Anterior cingulate cortex (tissue), 58 donors: ENCODE measurements at places on chromosomes 5 and 9.

DNA sequence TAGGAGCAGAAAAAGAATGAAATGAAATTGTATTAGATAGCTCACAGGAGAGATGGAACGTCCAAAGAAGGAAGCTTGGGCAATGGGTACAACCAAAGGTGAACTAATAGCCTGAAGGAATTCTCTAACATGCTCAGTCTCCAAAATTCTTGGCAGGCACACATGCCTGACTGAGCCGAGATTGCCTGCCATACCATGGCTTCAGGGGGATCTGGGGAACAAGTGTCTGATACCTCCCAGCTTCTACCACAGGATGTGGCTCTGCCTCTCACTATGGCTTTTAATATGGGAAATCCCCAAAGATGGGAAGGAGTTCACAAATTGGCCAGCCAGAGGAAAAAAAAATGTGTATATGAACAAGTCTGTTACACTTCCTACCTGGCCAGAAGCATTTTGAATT lies 3.6 kb upstream of the PALM2AKAP2 start:
- no peak for DNase-seq

DNA sequence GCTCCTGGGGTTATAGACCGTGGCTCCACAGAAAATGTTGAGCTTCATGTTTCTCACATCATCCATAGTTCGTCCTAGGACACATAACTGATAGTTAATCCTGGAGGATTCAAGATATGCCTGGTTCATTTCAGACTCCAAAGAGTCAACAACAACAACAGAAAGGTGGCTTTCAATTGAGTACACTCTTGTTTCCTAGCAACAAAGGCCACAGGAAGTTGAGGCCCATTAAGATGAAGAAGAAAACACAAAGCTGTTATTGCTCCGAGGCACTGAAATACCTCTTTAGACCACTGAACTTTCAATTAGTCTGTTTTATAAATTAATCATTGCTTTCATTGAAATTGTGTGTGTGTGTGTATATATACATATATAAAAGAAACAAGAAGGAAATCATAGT lies 154.5 kb downstream of the YIPF5 start:
- DNase-seq = no peak

- DNase-seq = no peak
These were observed at the start of gene BARX1 for GRCh38 chr9:93955111-93955980. BARX1 (minus strand) TSS chr9:93955355; CDS start chr9:93955146, 209 bp downstream.

- DNase-seq = no peak
These were observed 73.2 kb downstream of the FGF1 start for GRCh38 chr5:142612494-142613270.

DNA sequence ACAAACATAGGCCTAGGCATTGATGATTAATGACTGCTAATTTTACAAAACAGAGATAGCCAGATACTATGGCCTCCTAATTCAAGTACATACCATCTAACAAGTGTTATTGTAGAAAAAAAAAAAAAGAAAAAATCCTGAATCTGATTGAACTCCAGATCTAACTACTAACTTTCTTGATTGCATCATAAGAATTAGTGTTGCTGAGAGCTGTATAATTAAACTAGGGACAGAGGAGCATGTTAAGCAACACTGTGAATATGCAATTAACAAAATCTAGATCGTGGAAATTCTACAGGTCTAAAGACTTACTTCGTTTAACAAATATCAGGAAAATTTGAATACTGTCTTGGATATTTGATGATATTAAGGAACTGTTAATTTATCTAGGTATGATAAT lies 208.3 kb upstream of the ZNF608 start:
- no peak for DNase-seq

GRCh38 chr9:87322840-87323635 lies 174.6 kb upstream of the DAPK1 start:
- no peak for DNase-seq

GRCh38 chr9:27362447-27363210 lies 65.7 kb upstream of the EQTN start:
- no peak for DNase-seq

- DNase-seq = no peak
These were observed 176.8 kb upstream of the OTULINL start for GRCh38 chr5:14404780-14405179.

DNA sequence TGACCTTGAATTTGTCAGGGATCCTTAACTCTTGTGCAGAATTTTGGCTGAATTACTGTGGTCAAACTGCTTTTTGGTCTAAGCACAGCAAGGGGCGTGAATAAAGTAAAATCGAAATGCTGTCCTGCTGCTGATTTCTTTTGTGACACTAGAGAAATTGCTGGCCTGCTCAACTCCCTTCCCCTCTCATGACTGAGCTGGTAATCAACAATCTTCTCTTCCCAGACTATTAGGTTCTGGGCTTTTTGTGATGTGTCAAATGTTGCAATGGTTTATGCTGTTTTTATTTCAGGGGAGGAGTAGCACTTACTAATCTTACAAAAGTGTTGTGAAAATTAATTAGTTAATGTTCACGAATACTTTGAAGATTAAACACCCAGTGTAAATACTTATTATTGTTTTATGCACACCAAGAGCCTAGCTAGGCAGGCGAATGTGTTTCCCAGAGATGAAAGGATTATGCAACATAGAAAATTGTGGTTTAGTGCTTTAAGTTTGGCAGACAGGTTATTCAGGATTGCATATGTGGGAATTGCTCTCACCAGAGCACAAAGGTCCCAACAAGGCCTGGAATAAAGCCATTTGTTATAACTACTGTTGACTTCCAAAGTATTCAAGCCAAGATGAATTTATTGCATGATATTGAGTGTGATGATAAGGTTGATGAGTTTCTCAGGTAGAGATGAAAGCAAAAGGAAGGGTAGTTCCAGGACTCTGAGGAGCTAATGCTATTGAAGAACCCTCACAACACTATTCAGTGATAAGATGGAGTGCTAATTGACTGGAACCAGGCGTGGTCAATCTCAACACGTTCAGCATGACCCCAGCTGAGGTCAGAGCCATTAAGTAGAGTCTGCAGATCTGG lies 280.7 kb upstream of the ZNF608 start:
- DNase-seq = no peak
